ENCODE measurements at places on chromosomes 12 and 14.

DNA sequence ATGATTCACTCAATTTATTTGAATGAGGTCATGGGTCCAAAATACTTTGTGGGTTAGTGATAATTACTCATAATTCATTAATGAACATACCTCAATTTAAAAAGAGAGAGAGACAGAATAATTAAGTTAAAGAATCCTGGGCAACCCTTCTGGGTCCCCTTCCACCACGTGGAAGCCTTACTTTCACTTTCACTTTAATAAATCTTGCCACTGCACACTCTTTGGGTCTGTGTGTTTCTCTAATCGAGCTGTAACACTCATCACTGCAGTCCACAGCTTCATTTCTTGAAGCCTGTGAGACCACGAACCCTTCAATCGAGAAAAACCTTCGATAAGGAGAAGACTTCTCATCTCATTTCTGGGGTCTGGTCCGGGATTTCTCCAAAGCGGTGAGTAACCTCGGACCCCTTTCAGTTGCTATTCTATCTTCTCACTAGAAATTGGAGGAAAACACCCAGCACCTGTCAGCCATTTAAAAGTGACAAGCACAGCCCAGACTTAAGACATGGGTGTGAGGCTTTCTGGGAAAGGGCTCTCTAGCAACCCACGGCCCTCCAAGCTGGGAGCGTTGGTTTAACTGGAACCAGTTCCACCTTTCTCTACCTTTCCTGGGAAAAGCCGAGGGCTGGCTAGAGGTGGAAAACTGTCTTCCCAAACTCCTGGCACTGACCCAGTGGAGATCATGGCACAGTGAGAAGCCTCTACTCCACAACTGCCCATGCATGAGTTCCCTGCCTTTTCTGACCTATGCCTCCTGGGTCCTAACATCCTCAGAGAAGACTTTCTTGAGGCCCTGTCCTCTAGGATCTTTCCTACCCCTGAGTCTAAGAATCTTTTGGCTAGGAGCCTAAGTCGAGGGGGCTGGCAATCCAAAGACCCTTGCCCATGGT is 148.8 kb upstream of the ATF7IP start:
- no peak for DNase-seq

GRCh38 chr12:102534899-102535298 is 54.5 kb upstream of the IGF1 start:
- no peak for DNase-seq

DNA sequence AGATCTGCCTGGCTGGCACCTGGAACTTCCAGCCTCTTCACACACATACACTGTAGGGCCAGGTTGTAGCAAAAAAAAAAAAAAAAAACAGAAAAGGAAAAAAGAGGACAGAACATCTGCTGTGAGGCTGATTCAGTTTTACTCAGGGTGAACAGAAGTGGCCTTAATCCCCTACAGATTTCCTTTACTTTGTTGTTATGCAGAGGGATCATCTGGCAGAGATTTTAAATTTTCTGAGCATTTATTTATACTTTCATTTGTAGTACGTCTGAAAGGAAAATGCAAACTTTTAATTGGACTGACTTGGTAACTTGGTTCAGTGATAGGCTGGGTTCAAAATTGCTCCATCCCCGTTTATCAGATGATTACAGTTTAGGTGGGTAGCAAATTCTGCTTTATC is 50.8 kb upstream of the PRICKLE1 start:
- DNase-seq, result no peak

- DNase-seq, result no peak
Observed at GRCh38 chr14:24055971-24056799, 4.4 kb downstream of the CARMIL3 start.

GRCh38 chr12:48946205-48946604 is 11.1 kb downstream of the ARF3 start:
- no peak for DNase-seq

DNA sequence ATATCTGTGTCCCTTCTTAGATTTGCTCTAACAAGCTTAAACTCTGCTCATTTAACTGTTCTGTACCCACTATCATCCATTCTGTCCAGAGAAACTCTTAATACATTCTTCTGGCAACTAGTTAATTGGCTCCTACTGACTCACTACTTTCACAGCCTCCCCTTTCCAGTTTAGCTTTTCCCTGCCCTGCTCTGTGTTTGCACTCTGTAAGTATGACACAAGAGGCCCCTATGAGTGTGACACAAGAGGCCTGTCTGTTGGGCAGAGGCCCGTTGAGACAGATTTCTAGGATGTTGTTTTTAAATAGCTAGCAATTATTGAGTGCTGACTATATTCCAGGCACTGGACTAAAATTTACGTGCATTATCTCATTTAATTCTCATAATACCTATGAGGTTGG is 246.0 kb upstream of the DAAM1 start:
- no peak for DNase-seq

- no peak for DNase-seq
Observed at GRCh38 chr14:21072781-21073339, 2.8 kb downstream of the ARHGEF40 start.

DNA sequence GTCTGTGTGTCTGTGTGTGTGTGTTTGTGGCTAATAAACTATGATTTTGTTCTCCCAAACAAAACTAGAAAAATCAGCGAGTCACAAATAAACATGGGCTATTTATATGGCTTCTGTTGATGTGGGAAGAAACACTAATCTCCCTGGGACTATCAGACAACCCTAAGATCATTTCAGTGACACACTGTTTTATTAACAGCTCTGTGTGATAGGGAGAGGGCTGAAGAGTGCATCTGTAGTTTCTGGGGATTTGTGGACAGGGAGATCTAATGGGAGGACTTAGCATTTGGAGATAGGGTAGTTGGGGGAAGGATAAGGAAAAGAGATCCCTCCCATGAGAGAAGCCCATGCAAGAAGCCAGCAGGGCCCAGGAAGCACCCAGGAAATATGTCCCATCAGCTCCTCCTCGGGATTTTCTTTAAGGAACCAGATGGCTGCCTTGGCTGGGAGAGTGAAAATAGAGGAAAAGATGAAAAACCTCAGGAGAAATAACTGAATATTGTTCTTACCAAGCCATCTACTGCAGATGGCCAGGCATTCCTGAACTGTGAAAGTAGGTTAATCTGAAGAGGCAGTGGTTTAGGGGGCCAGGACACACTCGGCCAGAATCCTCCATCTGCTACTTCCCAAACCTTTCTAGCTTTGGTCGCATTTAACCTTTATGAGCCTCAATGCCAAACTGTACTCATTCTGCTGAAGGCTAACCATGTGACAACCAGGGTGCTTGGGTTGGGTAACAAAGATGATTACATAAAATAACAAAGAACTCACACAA is 253.4 kb downstream of the BTG1 start:
- DNase-seq, result no peak

GRCh38 chr12:50411051-50411660 is 10.5 kb downstream of the LARP4 start:
- DNase-seq, result no peak

DNA sequence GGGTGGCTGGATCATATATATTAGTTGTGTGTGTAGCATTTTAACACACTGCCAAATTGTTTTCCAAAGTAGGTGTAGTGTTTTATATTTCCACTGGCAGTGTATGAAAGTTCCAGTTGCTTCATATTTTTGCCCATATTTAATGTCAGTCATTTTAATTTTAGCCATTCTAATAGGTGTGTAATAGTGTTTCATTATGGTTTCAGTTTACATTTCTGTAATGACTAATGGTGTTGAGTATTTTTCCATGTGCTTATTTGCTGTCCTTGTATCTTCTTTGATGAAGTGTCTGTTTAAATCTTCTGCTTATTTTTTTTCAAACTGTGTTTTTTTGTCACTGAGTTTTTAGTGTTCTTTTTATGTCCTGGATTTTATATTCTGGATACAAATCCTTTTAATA is 8.7 kb downstream of the TBC1D15 start:
- DNase-seq, result no peak

GRCh38 chr12:6082613-6083012 is 41.9 kb downstream of the VWF start:
- DNase-seq, result no peak

- DNase-seq, result no peak
Observed at GRCh38 chr12:42410340-42410739, 84.4 kb downstream of the PPHLN1 start.

- DNase-seq, result no peak
Observed at GRCh38 chr12:2925322-2925995, 33.7 kb upstream of the TEAD4 start.

GRCh38 chr14:54864526-54864925 is 38.1 kb downstream of the GCH1 start:
- DNase-seq, result no peak

- DNase-seq, result no peak
Observed at GRCh38 chr12:57821474-57822214, 3.1 kb upstream of the AVIL start.

GRCh38 chr14:50804181-50804721 is 26.7 kb downstream of the NIN start:
- no peak for DNase-seq

DNA sequence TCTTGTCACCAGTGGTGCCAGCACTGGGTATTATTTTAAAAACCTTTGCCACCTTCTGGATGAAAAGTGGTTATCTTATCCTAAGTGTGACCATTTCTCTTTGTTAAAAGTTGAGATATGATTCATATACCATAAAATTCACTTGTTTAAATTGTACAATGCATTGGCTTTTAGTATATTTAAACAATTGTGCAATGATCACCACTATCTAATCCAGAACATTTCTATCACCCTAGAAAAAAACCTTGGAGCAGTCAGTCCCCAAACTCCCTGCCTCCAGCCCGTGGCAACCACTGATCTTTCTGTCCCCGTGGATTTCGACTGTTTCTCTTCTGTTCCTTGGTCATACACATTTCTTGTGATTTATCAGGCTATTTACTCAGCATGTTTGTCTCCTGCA is 28.3 kb downstream of the SH2B3 start:
- DNase-seq, result no peak

DNA sequence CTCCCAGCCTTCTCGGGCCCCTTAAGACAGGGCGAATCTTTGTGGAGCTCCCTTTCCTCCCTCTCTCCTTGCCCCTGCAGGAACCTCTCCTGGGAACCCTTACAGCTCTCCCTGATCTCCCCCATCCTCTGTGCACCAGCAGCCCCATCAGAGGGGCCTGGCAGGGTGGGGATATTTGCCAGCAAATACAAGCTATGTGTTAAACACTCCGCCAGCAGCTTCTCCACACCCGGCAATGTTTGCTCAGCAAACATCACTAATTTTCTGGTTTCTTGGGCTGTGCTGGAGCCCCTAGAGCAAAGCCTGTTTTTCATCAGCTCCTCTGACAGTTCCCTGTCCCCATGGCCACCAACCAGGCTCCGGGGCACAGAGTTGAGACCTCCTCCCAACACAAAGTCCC is 147.5 kb upstream of the LHX5 start:
- DNase-seq, result no peak

DNA sequence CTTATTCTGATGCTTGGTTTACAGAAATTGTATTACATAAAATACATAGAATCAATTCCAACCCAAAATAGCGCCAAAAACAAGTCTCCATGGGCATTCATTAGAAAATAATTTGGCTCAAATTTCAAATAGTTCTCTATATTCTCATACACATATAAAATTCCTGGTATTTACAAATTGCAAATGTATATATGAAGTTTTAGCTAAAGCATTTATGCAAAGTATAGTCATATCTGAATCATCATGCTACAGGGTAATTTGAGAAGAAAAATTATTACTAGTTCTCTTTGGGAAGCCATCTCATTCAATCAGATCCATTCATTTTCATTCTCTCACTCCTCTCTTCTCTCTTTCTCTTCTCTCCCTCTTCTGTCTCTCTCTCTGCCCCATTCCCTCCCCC is 257.8 kb downstream of the DPF3 start:
- no peak for DNase-seq

GRCh38 chr14:76968621-76969063 is 59.9 kb downstream of the IRF2BPL start:
- DNase-seq, result no peak

DNA sequence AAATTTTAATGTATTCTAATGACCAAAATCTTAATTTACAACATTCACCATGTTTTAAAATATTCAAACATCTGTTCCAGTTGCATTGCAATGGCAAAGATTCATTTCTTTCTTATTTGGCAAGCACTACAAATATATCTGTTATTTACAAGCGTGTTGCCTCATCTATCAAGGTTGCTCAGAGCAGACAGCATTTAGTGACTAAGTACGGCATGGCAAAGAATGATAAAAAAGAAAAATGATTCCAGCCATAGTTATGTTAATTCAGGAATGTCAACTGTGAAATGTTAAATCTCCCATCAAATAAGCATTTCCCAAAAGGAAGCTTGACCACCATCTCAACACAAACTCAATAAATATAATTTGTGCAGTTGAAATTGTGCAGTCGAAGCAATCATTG is 312.1 kb downstream of the SEC23A start:
- no peak for DNase-seq

GRCh38 chr14:70525691-70526090 is 9.1 kb downstream of the ADAM20 start:
- no peak for DNase-seq

DNA sequence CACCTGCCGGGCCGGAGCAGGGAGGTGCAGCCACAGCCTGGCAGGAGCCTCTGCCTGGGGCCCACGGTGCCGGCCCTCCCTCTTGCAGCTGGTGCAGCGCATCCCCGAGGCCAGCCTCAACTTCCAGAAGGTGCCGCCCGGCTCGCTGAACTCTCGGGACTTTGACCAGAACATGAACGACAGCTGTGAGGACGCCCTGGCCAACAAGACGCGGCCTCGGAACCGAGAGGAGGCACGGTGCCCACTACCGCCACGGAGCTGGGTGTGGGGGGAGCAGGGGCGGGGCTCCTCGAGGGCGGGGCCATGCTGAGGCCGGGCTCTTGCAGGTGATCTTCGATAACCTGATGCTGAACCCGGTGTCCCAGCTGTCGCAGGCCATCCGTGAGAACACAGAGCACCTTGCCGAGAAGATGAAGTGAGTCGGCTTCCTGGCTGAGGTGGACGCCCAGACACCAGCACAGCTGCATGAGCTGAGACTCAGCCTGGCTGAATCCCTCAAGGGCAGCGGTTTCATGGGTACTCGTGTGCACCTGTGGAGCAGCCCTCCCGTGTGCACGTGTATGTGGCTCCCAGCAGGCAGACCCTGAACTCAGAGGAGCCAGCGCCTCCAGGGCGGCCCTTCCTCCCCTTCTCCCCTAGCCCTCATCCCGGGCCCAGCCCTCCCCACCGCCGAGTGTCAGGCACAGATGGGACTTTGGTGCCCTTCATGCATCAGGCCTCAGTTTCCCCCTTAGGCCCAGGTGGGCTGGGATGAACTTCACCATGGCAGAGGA is 28.6 kb downstream of the CEP170B start:
- DNase-seq, result no peak

DNA sequence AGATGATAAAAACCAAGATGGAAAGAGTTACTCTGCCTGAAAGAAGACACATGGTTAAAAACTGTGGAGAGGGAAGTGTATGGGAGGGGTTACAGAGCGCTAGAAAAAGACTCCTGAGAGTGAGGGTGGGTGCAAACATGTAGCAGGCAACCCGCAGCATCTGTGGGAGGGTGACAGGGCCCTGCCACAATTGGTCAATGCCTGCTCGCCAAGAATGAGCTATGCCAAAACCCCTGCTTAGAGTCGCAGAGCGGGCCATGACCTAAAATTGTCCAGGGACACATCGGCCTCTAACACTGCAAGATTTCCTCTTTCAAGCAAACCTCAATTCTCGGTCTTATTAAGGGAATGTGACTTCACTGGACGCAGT is 700 bp downstream of the PRKAG1 start:
- DNase-seq, result no peak

Data from activated CD8-positive, alpha-beta memory T cell treated with anti-CD3 and anti-CD28 coated beads for 48 hours (primary cell).